ENCODE measurements at places on chromosomes 7 and 10.

GRCh38 chr7:148584154-148584827 is 6.3 kb upstream of the C7orf33 start:
- DNase-seq: no peak

- no peak for DNase-seq
These were observed 8.6 kb downstream of the GPRIN2 start for GRCh38 chr10:46547541-46548497.

GRCh38 chr7:24328050-24328449 is 44.1 kb downstream of the NPY start:
- no peak for DNase-seq

- no peak for DNase-seq
These were observed 38.3 kb downstream of the CAMK1D start for GRCh38 chr10:12387561-12388210.

All from amniotic stem cell (primary cell).